Stimulated activated CD4-positive, alpha-beta T cell treated with anti-CD3 and anti-CD28 coated beads, Interleukin-1b, Interleukin-23, amount 100 ng/mL, for 1 hour (primary cell): ENCODE measurements at places on chromosomes 7 and 10.

DNA sequence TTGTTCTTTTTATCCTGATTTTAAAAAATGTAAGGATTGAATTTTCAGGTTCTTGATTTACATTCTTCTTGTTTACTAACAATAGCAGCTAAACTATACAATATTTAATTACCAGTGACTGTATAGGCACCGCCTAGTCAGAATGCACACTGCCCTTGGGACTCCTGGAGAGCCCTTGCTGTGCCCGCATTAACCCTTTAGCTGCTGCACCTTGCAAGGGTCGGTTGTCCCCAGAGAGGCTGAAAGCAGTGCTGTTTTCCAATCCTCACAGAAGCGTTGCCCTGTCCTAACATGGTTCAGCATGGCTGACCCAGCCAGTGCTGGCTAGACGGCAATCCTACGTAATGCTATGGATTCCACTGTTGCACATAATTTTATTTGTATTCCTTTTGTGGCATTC is 102.6 kb downstream of the HECW1 start:
- DNase-seq = no peak

DNA sequence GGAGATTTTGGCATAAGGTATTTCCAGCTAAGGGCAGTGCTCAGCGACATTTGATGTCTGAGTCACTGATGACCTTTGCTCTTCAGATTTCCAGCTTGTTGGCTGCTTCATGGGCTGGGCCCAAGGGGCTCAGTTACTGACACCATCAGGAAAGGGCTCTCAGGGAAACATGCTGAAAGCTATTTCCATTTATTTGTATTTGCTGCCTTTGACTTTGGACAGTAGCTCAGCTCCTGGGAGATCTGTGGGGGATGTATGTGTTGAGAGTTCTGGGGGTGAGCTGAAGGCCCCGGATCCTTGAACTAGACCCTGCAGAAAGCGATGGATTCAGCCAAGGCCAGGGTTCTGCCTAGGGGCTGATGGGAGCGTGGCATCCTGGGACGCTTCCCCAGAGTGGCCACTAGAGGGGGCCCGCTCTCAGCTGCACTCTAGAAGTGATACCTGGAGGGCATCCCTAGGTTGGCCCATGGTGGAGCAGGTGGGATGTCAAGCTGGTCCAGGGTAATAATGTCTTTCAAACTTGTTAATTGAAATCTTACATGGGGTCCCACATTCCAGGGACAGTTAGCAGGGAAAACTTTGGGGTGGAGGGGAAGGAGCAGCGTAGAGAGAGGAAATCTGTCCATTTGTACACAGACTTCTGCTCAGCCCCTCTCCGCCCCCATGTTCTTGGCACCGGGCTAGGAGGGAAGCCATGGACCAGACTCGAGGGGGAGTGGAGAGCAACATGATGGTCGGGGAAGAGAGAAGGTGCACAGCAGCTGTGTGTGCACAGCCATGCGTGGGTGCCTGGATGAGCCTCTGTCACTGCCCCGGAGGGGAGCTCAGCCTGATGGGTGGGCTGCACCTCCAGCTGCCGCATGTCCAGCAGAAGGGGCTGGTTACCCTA is 3.0 kb upstream of the BTBD16 start:
- DNase-seq = peak; percentile 12

DNA sequence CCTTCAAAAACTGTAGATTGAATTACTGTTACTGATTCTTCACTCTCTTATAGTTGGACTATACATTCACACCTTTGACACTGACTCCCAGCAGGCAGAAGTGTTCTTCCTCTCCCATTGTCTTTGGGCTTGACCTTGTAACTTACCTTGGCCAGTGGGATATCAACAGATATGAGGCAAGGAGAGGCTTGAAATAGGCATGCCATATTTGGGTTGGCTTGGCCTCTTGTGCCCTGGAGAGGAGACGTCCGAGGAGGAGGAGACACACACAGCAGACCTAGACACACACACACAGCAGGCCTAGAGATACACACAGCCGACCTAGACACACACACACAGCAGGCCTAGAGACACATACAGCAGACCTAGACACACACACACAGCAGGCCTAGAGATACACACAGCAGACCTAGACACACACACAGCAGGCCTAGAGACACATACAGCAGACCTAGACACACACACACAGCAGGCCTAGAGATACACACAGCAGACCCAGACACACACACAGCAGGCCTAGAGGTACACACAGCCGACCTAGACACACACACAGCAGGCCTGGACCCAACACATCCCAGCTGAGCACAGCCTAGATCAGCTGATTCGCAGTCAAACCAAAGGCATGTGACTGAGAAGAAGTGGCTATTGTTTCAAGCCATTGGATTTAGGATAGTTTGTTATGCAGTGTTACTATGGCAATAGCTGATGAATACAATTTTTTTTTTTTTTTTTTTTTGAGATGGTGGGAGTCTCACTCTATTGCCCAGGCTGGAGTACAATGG is 12.5 kb upstream of the GNA12 start:
- no peak for DNase-seq

DNA sequence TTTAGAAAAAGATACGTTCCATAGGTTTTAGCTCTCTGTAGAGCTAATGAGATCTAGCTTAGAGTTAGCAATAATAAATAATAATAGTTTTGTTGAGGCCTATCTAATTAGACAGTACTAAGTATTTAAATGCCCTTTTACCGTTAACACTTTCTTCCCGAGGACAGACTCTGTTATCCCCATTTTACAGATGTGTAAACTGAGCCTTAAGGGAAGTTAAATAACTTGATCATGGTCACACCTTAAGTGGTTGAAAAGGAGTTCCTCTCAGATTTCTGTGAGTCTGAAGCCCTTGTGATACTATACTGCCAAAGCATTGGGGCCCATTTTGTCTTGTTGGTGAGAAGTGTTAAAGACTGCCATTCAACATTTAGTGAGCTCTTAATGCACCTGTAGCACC is 61.6 kb downstream of the CYP51A1 start:
- no peak for DNase-seq

DNA sequence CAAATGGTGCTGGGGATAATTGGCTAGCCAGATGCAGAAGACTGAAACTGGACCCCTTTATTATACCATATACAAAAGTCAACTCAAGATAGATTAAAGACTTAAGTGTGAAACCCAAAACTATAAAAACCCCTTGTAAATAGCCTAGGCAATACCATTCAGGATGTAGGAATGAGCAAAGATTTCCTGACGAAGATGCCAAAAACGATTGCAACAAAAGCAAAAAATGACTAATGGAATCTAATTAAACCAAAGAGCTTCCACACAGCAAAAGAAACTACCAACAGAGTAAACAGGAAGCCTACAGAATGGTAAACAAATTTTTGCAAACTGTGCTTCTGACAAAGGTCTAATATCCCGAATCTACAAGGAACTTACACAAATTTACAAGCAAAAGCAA is 30.9 kb upstream of the PLXDC2 start:
- DNase-seq = no peak

- DNase-seq = no peak
Observed at GRCh38 chr10:11743461-11744338, 1.5 kb downstream of the ECHDC3 start.

- DNase-seq = no peak
Observed at GRCh38 chr10:7492660-7493046, 81.8 kb upstream of the SFMBT2 start.

- no peak for DNase-seq
Observed at GRCh38 chr7:36100634-36101033, 52.4 kb upstream of the EEPD1 start.

DNA sequence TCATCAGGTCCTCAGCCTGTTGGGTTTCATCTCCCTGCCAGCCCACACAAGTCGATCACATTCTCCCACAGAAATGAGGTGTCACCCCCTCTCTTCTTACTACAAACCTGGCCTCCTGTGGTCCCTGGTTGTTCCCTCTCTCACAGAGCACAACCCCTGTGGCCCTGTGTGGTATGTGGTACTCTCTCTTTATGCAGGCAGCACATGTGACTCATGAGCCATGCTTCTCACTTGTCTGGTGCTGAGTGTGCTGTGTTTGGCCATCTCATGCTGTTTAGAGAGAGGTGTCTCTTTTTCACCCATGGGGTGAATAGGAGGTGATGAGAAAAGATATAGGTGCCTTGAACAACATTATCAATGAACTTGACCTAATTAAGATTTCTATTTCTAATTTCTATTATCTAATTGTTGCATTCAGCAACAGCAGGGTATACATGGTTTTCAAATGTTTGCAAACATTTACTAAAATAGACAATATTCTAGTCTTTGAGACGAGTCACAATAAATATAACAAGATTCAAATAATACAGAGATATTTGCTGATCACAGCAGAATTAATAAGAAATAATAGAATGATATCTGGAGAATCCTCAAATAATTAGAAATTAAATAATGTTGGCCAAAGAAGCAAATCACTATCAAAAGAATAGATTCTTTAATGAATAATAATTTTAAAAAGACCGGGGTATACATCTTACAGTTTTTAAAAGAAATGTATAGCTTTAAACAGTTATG is 633.8 kb upstream of the IGFBP3 start:
- DNase-seq = no peak

GRCh38 chr7:24946467-24946866 is 33.5 kb downstream of the OSBPL3 start:
- DNase-seq = no peak
